ENCODE measurements at places on chromosomes 7 and 10.

DNA sequence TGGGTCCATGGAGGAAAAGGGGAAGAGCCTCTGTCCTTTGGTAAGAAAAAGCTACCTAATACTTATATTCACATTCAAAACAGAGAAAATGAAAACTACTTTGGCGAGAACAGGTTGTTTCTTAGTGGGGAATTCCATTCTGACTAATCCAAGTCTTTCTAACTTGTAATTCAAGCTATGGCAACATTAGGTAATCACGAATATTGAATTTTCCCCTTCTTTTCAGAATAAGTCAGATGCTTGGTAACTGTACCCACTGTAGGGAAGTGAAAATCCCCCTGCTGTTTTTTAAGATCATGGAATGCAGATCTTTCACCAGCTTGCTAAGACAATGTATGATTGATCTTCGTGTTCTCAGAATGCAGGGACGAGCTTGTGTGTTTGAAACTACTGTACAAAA, 384.4 kb downstream of the TCERG1L start:
- DNase-seq = no peak

DNA sequence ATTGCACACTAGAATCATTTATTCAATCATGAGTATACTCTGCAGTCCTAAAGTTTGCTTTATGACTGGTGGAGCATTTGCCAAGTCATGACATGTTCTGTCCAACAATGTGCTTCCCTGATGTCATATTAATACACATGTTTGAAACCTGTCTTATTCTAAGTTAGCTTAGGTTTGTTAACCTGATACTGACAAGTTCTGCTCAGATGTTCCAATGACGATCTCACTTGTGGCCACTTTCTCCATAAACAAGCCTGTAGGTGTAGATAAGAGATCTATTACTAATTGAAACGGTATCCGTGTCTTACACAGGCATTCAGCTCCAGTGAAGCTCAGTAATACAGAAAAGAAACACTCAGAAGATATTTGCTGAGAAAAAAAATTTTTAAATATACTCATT, 64.9 kb downstream of the GPR37 start:
- no peak for DNase-seq

GRCh38 chr7:18828260-18828993, 289.0 kb downstream of the TWIST1 start:
- no peak for DNase-seq

DNA sequence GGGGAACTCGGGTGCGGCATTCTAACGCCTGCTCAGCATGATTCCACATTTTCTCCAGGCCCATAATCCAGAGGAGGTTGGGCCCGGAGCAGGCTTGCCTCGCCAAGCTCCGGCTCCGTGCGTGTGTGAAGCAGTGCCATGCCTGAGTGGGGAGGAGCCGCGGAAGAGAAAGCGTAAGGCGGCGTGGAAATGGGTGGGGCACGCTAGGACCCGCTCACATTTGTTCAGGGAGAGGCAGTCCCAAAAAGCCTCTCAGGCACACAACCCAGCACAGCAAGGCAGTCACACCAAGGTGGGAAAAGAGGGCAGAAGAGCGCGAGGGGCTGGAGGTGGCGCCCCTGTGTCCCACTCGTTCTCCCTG, 695 bp upstream of the VDAC2 start:
- peak; percentile 69 for DNase-seq

DNA sequence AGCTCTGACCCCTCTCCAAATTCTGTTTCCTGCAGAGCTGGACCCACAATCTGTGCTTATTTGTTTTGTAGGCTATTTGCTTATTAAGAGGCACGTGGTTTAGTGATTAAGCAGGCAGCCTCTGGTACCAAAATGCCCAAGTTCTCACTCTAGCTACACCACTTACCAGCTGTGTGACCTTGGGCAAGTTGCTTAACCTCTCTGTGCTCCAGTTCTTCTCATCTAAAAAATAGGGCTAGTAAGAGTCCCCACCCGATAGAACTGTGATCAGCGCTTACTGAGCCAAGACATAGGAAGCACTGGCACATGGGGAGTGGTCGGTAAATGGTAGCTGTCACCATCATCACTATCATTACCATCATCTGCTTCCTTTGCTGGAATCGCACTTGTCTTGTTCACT, 20.8 kb downstream of the C10orf105 start:
- no peak for DNase-seq

- DNase-seq = no peak
These were observed 159.2 kb downstream of the KCNMA1 start for GRCh38 chr10:77478247-77478961.

DNA sequence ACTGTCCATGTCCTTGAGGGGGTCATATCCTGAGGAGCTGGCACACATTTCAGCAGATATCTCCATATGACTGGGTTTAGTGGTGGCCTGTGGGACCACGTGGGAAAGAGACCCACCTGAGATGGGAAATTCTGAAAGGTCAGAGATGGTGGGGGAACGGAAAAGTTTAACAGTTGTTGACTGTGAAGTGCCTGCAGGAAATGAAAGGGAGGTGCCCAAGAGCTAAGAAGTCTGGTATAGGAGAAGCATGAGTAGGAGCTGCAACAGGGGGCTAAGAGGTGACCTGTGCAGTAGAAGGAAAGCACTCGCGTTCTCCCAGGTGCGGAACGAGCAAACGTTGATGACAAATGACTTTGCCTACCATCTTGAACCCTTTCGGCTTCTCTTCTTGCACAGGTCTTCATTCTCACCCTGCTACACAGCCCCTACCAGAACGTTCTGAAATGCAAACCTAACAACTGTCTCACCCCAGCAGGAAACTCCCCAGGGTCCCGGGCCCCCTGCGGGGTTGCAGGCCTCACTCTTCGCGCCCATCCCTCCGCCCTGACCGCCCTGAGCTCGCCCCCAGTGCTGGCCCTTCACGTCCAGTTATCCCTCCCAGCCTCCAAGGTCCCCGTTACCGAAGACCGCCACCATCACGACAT, 9.8 kb upstream of the FXYD4 start:
- DNase-seq = no peak

GRCh38 chr7:106281585-106282318, 3.0 kb downstream of the NAMPT start:
- DNase-seq = no peak

DNA sequence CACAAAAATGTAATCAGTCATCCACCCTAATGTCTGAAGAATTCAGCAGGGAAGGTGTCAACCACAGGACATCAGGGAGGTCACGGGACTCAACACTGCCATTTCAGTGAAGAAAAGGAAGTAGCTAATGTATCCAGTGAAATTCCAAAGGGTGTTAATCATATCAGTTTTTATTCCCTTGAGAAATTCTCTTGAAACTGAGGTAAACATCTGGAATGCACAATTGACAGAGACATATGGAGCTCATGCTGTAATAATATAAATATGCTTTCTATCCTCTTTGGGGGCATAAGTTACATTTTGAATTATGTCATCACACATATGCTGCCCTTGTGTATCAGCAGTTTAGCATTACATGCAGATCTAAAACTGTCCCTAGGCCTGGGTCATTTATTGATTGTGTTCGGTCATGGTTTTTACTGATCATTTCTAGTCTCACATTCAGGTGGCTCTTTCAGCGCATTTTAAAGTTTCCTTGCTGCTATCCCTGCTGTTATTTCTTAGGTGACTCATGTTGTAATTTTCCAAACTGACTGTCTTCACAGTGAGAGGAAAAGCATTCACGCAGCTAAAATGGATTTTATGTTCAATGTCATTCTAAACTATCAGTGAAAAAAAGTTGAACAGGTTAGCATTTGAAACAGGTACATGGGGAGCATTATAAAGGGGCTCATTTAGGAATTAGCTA, 273.9 kb downstream of the TSPAN12 start:
- no peak for DNase-seq

GRCh38 chr7:55369427-55370400, 4.6 kb downstream of the LANCL2 start:
- no peak for DNase-seq

GRCh38 chr7:148590471-148590870, at the start of gene C7orf33:
C7orf33 (plus strand) TSS chr7:148590766; CDS start chr7:148590926, 160 bp downstream.
- no peak for DNase-seq

DNA sequence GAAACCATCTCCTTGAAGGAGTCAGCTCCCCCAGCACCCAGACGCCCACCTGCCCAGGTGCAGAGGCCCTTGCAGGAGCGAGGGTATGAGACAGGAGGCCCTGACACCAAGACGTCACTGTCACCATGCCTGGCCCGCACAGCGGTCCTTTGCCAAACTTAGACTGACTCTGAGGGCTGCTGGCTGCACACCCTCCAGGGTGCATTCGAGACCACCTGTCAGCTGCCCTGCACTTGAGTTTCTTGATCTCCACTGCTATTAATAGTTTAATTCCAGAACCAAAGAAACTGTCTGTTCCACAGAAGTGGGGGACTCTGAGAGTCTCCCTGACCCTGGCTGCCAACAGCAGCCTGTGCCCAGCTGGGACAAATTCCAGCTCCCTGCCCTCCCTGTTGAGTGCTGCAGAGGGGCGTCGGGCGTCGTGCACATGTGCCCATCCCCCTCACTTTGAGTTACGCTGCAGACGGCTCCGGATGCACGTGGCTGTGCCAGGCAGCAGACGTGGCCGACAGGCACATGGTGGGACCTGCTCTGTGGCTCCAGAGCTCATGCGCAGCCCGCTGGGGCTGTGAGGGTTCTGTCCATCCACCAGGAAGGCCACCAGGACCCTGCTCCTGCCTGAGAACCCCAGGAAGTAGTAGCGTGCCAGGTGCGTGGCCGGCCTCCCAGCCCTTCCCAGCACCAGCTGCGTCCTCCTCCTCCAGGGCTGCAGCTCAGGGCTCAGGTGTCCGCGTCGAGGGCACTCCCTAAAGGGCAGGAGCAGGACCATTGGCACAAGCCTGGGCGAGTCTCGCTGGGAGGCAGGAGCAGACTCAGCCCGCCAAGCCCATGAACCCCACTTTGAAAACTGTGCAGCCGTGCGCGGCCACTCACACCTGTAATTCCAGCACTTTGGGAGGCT, 24.8 kb downstream of the ELFN1 start:
- no peak for DNase-seq

- DNase-seq = no peak
These were observed 81.9 kb upstream of the C1GALT1 start for GRCh38 chr7:7100432-7100849.

DNA sequence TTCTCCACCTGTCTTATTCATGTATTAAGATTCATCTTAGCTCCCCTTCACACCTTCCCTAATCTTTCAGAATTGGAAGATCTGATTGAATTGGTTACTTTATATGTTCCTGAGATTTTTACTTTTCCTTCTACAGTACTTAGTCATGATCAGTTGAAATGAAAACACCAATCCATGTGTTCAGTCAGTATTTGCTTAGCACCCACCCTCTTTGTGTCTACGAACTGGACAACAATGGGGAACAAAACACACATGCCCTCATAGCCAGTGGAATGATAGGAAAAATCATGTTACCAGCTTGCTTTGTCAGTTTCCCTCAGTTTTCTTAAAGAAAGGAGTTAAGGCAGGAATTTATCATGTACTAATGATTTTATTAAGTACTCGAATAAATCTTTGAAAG, 2.0 kb downstream of the MASTL start:
- no peak for DNase-seq

- DNase-seq = no peak
These were observed 42.9 kb downstream of the PTPRE start for GRCh38 chr10:127949831-127950230.

- DNase-seq = no peak
These were observed 19.6 kb downstream of the MINPP1 start for GRCh38 chr10:87524296-87524695.

DNA sequence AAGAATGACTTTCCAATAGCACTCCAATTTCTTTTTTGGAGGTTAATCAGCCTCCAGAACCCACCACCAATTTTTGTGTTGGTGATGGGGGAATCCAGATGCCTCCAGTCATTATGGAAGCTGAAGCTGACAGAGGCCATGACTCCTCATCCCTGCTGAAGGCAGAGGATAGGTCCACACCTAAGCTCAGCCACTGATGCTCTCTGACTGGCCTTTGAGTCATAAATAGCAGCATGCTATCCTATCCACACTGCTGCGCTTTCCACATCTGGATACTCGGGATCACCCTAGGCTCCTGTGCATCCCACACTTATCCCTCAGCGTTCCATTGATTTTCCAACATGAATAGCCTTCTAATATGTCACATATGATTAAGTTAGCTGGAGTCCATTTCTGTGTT, 124.2 kb downstream of the TES start:
- DNase-seq = no peak

All from substantia nigra (tissue), 51 donors.